ENCODE measurements at places on chromosomes 6 and 20.

DNA sequence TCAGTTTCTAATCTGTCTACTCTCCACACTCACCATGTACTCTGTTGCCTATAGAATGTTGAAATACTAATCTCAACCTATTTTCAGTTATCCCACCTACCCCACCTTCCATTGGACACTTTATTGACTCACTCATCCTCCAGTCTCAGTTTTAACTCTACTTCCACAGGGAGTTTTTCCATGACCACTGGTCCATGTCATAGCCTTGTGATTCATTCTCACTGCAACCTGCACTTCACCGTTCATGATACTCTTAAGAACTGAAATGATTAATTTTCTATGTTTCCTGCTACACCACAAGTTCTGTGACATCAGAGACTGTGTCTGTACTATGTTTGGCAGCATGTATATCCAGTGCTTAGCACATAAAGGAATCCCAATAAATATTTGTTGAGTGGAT lies 122.8 kb upstream of the HSF2 start:
- no peak for DNase-seq

GRCh38 chr20:38889050-38889449 lies 37.2 kb upstream of the FAM83D start:
- no peak for DNase-seq

DNA sequence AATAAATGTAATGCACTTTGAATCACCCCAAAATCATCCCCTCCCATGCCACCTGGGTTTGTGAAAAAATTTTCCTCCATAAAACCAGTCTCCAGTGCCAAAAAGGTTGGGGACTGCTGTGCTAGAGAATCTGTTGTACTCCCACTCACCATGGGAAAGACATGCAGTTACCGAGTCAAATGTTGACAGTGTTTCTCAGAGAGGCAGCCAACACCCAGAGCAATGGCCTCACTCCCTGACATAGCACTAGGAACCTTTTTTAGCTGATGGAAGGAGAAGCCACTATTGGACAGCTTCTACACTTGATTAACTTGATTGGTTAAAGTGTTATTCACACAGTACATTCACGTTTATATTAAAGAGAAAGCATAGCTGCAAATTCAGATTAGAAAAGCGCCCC lies 59.8 kb upstream of the MANEA start:
- no peak for DNase-seq

GRCh38 chr6:149317644-149318571 lies at the start of gene TAB2:
TAB2 (plus strand) TSS chr6:149317712; CDS start chr6:149369998, 52,286 bp downstream.
- no peak for DNase-seq

DNA sequence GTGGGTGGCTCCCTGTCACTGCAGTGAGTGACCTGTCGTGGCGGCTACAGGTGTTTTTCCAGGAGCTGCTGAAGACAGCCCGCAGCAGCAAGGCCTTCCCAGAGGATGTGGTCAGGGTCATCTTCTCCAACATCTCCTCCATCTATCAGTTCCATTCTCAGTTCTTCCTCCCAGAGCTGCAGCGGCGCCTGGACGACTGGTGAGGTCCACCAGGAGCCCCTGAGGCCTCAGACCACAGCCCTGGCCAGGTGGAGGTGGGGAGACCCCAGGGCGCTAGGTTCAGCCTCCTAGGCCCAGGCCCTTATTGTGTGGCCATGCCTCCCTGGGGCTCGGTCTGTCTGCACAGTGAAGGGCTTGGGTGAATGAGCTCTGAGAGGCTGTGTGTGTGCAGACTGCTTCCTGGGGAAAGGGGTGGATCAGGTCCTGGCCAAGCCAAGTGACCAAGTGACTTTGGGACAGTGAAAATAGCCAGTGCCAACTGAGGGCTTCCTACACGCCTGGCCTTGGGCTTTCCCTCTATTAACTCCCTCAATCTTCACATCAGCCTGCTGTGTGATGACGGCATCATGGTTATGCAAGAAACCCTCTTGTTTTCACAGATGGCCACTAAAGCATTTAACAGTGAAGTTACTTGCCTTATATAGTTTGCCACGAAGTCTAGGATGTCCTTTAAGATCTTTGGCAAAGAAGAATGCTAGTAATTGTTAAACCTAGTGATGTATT lies 6.4 kb downstream of the FGD2 start:
- no peak for DNase-seq

DNA sequence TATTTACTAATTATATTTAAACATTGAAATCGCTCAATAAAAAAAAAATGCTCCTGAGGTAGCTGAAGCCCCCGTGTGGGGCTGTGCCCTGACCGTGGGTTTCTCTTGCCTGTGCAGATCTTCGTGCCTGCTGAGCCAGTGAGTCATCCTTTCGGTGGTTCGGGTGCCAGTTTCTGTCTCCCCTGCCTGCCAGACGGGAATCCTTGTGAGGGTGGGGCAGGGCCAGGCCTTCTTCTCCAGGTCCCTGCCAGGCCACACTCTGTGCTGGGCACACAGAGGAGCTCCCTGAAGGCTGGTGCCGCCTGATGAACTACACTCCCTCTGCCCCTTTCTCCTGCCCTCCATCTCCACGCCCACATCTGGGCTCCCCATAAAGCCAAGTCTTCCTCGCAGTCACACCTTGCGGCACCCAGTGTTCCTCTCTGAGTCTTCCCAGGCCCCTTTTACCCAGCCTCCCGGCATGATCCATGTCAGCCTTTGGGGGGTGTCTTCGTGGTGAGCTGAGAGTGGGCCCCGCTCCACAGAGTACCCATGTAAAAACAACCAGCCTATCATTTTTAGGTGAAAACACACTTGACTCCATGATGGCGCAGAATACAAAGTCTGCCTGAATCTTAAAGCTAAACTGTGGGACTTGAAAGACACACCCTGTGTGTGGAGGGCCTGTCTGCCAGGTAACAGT lies 19.3 kb downstream of the FGD2 start:
- DNase-seq = no peak

DNA sequence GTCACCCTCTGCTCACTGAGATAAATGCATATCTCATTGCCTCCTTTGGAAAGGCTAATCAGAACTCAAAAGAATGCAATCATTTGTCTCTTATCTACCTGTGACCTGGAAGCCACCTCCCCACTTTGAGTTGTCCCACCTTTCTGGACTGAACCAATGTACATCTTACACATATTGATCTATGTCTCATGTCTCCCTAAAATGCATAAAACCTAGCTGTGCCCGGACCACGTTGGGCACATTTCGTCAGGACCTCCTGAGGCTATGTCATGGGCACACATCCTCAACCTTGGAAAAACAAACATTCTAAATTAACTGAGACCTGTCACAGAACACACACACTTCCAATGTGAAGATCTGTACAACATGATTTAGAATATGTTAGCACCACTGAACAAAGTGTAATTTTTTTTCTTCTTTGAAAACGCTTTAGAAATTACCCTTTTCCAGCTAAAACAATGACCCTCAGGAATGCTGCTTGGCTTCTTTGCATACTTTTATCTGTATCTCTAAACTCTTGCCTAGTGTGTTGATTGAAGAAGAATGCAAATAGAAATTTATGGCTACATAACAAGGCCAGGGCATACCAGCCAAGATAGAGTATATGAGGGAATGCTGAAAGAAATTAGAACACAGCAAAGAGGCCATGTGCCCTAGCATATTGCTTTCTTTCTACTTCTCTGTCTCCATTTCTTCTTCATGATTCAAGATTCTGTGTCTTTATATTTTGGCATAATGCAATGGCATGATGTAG lies 84.6 kb upstream of the DST start:
- DNase-seq = no peak

- DNase-seq = no peak
Observed at GRCh38 chr20:3864518-3864917, 17.9 kb downstream of the MAVS start.

GRCh38 chr6:6436946-6437345 lies 116.5 kb upstream of the F13A1 start:
- no peak for DNase-seq

DNA sequence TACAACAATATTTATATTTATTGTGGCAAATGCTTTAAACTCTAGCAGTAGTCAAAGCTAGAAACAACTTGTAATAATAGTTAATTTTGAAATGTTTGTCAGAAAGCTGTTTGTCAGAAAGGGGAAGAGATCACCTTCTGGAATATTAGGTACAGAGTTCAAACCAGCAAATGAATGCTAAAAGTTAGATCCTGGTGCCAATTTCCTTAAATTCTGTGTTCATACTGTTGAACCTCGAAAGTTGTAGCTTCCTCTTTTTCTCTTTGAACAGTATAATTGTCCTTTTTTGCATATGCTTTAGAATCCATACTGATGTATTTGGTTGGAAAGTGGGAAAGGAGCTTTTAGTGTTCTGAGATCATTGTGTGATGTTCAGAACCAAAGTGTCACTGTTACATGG lies 22.4 kb downstream of the ITCH start:
- no peak for DNase-seq

- no peak for DNase-seq
Observed at GRCh38 chr20:21189761-21190523, 64.1 kb downstream of the KIZ start.

- DNase-seq = no peak
Observed at GRCh38 chr20:63735859-63736718, at the start of gene LIME1. LIME1 (plus strand) TSS chr20:63736664; CDS start chr20:63737550, 886 bp downstream.

- no peak for DNase-seq
Observed at GRCh38 chr20:10784554-10785183, 110.9 kb upstream of the JAG1 start.

DNA sequence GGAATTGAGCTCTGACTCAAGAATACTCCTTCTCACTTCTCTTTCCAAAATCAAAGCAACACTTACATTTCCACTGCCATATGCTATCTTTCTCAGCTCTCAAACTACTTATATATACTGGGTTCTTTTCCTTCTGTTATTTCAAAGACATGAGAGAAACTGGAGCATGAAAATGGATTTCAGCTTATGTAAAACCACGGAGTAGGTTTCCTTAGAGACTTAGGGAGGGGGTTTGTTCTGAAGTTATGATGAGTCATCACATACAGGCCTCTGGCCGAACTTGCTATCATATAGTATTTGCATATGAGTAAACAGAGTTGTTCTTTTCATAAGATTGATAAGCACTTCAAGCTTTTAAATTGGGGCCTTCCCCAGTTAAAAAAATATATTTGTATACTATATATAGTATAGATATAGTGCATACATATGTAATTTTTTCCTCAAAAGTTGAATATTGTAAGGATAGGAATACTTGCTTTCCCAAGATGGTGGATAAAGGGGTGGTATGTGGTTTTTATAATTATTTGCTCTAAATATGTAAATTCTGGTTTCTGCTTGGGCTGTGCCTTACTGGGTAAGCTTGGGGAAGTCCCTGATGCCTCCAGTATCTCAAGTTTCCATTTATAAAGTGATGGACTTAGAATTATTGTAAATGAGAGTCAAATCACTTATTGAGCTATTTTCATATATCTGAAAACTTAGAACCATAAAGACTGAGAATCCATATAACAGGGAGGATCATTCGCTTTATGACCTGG lies 273.9 kb downstream of the RFPL4B start:
- DNase-seq = no peak

DNA sequence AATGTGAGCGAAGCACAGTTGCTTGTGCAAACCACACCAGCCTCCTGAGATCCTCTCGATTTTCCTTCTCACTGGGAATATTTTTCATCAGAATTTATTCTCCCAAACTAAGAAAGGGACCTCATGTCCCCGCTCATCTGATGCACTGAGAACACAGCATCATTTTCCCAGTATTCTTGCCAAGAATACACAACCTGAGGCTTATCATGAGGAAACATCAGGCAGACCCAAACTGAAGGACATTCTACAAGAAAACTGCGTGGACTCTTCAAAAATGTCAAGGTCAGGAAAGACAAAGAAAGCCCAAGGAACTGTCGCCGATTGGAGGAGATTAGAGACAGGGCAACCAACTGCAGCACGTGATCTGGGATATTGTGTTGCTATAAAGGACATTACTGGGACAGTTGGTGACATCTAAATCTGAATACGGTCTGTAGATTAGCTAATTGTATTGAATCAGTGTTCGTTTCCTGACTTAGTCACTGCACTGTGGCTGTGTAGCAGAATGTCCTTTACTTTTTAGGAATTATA lies 72.3 kb downstream of the SNX5 start:
- no peak for DNase-seq

- DNase-seq = no peak
Observed at GRCh38 chr20:62818592-62819493, 2.0 kb downstream of the COL9A3 start.
